Left ventricle myocardium superior (tissue), 1 donor: ENCODE measurements at places on chromosomes 11 and 22. TPM values are rescaled to one million over a fixed set of nuclear protein-coding genes. Genes with fewer than 3 reads are reported as not detected.
A peak's percentile ranks its signal among the peaks of the same experiment; 100 is the strongest.

The GPR83 gene
- 0.17 TPM for total RNA-seq

DNA sequence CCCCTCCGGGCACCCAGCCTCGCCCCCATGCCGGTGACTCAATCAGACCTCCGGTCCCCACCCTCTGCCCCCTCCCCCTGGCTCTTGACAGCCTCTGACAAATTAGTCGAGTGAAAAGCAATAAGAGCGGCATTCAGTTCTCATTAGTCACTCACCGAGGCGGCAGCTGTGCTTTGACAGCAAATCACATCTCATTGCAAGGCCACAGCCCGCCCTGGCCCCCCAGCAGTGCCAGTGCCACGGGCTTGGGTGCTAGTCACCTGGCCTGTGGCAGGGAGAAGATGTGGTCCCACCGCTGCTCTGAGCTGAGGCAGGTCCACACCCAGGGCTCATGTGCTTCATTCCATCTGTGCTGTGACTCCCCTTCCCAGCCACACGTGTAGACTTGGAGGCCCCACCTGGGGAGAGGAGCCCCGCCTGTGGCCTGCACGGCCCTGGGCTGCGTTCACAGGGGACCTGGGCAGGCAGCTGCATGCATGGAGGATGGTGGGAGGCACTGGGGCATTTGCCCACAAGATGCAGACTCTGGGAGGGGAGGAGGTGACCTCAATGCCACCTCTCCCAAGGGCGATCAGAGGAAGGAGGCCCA is 7.4 kb upstream of the TH start:
- DNase-seq = no peak

DNA sequence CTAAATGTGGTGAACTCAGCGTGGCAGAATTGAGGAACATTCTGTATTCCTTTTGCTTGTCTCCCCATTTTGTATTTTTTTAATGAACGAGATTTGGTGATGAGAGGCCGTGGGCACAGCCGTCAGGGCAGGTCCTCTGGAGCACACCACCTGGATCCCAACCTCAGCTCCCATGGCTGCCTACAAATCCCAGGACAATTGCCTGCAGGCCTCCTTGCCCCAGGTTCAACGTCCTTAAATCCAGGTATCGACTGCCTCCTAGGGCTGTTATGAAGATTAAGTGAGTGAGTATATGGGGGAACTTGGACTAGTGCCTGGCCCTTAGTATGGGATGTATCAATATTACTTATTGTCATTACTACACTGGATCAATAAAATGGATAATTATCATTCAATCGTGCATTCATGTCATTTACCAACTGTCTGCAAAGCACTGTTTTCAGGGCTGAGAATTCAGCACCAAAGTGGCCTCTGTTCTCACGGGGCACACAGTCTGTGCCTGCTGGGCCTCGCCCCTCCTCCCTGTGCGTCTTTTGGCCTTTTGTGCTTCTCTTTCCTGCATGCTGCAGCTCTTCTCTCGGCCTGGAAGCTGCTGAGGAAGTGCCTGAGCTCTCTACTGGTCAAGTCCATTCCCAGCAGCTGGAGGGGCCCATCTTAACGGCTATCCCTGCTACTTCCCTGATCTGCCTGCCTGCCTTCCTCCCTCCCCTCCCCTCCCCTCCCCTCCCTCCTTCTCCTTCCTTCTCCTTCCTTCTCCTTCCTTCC is 1343.7 kb downstream of the BRD1 start:
- DNase-seq = no peak

The BIK gene
- not detected for total RNA-seq

DNA sequence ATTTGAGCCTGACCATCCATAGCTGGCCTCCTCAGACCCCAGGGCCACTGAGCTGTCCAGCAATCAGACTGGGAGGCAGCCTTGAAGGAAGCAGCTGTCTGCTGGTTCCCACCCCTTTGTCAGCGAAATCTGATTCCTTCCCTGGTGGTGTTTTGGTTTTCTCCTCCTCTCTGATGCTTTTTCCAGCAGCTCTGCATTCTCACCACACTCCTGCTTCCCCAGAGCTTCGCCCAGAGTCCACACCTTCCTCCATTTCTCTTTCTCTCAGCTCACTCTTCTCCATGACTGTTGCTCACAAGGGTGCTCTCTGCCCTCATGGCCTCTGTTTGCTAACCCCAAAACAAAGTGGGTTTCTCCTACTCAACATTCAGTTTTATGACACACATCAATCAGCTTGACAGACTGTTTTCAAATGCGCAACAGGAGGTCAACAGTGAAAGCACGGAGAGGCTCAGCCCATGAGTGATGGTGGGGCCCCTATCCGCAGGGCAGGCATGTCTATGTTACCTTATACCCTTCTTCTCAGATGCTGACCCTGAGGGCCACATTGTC is 130.6 kb upstream of the MTNR1B start:
- no peak for DNase-seq

DNA sequence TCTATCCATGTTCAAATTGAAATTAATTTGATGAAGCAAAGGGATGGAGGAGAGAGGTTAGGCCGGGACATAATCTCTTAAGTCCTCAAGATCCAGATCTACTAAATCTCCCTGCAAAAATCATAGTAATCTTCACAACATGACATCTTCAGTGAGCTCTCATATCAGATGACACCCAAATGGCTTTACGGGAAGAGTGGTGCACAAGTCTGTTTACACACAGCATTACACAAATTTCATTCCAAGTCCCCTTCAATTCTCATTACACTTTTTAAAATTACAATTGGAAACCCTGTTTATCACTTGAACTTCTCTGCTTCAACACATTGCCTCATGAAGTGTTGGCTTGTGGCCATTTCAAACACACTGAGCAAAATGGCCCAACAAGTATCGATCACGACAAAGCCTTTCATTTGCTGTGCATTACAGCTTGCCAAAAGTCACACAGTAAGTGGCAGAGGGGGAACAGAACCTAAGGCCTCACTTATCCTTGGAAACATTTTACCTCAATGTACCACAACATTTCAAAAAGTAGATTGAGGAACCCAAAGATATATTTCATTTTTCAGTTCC is 17.9 kb upstream of the TPH1 start:
- DNase-seq = no peak

GRCh38 chr22:46058091-46058420 is 81.1 kb upstream of the WNT7B start:
- peak; percentile 64 for DNase-seq
